Activated CD4-positive, alpha-beta T cell treated with anti-CD3 and anti-CD28 coated beads for 36 hours (primary cell): ENCODE measurements at places on chromosomes 6 and 20. TPM values are rescaled to one million over a fixed set of nuclear protein-coding genes. Genes with fewer than 3 reads are reported as not detected.
A peak's percentile ranks its signal among the peaks of the same experiment; 100 is the strongest.

The CLDN20 gene
- total RNA-seq, result not detected

The DZANK1 gene
- 2.0 TPM for total RNA-seq

The CD40 gene
- 4.0 TPM for total RNA-seq

The TFAP2A gene
- total RNA-seq, result 0.26 TPM

GRCh38 chr6:3390698-3391097 is 66.2 kb downstream of the SLC22A23 start:
- no peak for DNase-seq

DNA sequence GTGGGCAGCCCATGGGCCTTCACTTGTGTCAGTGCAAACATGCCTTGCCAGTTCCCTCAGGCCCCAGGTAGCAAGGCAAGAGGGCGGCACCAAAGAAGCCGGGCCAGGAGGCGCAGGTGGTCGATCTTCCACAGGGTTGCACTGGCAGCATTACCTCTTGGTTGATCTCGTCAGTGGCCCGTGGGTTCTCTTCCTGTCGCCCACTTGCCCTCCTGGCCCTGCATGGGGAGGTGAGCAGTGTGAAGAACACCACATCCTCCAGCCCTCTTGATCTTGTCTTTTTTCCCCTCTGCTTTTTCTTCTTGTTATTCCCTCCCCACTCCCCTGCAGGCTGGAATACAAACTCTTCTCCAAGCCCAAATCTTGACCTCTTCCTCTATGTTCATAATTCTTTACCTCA is 3.0 kb upstream of the CST11 start:
- no peak for DNase-seq

DNA sequence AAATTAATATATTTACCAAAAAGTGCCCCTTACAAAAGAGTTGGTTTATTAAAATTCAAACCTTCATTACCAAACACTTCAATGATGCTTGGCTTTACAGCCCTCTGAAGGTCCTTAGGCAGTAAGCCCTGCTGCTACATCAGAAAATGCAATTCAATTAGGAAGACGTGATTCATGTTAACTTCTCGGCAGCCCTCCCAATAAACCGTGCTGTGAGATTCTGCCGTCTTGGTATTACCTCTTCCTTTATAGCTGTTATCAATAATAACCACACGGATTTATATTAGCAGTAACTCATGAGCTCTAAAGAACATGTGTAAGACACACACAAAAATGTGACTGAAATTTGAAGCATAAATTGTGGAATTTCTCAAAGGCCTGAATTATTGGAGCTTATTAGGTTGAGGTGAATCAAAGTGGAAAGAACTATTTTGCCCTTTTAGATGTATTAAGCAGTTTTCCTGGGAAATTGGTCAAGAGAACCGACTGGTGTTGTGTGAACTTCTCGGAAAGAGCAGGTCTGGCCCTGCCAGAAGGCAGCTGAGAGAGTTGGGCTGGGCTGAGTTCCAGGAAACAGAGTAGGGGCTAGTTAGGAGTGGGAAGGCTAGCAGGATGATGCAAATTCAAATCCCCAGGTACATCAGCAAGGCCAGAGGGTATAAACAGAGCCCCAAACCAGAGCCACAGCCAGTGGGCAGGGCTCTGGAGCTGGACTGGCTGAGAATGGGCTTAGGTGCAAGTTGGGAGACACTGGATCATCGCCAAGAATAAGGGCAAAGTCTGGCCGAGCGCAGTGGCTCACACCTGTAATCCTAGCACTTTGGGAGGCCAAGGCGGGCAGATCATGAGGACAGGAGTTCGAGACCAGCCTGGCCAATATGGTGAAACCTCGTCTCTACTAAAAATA is 33.1 kb downstream of the FGD2 start:
- no peak for DNase-seq

DNA sequence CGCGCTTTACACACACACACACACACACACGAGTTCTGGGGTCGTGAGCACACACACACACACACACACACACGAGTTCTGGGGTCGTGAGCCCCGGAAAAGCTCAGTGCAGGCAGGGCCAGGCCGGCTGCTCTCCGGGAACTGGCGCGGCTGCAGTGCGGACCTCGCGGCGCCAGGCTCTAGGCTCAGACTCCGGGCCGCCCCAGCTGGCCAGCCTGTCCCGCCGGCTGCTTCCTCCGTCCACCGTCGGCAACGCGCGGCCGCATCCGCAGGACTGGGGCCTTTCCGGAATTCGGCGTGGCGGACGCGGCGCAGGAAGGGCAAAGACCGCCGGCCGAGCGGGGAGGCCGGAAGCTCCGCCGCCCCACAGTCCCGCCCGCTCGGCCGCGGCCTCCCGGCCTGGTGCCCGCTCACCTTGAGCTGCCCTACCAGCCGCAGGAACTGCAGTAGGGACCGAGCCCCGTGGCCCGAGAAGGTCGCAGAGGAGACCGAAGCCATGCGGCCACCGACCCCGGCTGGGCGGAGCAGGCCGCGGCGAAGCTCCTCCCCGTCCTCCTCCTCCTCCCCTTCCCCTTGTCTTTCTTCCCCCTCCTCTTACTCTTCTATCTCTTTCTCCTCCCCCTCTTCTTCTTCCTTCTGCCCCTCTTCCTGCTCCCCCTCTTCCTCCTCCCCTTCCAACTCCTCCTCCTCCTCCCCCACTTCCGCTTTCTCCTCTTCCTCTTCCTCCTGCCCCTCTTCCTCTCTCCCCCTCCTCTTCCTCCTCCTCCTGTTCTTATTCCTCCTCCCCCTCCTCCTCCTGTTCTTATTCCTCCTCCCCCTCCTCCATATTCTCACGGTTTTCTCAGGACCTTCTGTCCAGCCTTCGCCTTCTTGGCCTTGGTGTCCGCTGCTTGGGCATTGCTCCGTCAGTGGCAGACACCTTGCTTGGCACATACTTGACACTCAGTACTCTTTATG is at the start of gene HDDC2:
TSS of gene HDDC2 (minus strand) at position 533 of the 957 bp plus-strand sequence. CDS start at position 498, 35 bp downstream.
- peak; percentile 64 for DNase-seq

DNA sequence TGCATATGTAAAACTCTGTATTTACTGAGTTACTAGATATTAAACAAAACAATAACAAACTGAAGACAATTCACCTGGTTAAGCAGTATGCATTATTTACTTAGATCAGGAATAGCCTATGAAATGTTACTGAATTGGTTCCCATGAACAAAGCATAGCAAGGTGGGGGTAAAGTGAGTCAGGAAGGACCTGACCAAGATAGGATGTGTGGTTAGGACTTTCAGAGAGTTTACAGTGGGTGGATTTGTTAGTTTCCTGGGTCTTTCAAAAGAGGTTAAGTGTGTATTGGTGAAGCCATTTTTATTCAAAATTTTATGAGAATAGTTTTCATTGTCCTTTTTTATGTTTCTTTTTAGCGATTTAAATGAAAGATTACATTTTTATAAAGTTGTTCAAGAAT is 32.9 kb downstream of the TBPL1 start:
- DNase-seq, result no peak

- DNase-seq, result no peak
Observed at GRCh38 chr20:32891926-32892660, 33.4 kb downstream of the EFCAB8 start.

The ASXL1 gene
- 141 TPM for total RNA-seq

DNA sequence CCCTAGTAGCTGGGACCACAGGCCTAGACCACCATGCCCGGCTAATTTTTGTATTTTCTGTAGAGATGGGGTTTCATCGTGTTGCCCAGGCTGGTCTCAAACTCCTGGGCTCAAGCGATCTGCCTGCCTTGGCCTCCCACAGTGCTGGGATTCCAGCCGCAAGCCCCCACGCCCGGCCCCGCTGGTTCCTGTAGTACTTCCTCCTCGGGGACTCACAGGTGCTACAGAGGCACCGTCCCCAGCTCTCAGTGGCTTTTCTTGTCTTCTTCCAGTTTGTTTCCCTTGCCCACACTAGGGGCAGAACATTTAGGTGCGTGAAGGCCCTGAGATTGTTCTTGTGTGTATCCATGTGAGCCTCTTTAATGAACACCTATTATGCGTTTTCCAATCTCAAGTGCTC is 773 bp upstream of the ZBP1 start:
- peak; percentile 42 for DNase-seq

GRCh38 chr6:14055541-14055940 is 62.0 kb upstream of the CD83 start:
- DNase-seq, result no peak

The LPIN3 gene
- total RNA-seq, result 4.0 TPM

The TTLL9 gene
- total RNA-seq, result not detected

DNA sequence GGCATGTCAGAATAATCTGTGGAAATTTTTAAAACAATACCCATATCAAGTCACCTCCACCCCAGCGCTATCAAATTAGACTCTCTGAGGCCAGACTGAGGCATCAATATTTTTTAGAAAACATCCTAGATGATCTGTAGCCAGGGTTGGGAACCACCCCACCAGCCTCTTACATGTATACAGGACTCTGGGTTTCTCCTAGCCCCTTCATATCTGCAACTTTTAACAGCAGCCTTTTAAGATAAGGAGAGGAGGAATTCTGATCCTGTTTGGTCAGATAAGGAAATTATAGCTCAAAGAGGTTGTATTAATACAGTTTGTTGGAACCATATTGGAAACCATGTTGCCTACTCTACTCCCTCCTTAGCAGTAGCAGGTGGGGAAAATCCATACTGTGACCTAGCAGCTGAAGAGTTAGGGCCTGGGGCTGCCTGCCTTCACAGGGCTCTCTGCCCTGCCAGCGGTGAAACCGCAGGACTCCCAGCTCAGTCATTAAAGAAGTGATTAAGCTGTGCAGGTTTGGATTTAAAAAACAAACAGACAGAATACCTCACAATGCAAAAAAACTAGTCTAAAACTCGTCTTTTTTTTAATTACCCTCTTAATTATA is 30.0 kb downstream of the BRPF3 start:
- no peak for DNase-seq

DNA sequence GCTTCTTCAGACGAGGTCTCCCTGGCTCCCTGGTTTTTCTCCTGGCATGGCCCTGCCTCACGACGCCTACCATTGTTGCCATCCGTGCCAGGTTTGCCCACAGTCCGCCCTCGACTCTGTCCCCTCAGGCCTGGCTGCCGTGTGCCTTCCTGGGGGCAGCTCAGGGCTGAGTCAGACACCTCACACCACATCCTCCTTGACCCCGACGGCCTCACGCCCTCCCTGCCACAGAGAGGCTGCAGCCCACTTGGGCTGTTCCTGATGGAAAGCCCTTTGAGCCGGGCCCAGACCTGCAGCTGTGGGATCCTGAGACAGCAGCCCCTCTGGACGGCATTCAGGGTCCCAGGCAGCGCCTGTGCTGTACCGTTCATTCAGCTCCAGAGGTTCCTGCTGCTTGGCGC is 108.3 kb downstream of the PSMB1 start:
- no peak for DNase-seq

The PNLDC1 gene
- 0.11 TPM for total RNA-seq

- DNase-seq, result no peak
Observed at GRCh38 chr20:7924692-7925091, 15.6 kb downstream of the HAO1 start.

The SFTA2 gene
- total RNA-seq, result not detected

DNA sequence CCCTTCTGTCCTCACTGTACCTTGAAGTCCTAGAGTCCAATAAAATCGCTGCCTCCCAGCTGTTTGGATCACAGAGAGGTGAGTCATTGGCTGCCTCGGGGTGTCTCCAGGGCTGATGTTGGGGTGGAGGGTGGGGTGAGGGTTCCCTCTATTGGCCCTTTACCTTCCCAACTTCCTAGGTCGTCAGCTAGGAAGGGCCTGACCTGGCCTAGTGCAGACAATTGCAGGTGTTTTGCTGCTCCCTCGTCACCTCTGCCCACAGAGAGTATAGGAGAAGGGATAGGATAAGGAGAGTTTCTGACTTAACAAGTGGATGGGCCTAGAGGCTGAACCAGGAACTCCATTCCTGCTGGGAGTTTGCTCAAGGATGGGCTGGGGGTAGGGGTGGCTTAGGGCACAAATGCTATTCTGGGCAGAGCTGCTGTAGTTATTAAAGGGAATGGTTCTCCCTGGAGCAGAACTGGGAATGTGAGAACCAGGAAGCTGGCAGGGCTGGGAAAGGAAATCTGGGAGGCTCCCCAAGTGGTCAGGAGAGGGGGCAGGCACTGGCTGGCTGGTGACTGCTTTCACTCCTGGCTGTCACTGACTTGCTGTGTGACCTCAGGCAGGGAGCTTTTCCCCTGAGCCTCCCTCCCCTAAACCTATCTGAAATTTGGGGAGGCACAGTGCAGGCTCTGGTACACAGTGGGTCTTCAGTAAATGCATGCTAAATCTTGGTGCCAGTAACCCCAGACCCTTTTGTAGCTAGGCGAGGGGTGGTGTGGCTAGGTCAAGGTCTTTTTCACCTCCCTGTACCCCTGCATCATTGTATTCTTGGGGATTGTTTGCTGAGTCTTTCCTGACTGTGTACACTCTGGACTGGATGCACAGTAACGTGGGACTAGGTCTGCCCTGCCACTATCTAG is 1.5 kb downstream of the TP53INP2 start:
- peak; percentile 52 for DNase-seq

DNA sequence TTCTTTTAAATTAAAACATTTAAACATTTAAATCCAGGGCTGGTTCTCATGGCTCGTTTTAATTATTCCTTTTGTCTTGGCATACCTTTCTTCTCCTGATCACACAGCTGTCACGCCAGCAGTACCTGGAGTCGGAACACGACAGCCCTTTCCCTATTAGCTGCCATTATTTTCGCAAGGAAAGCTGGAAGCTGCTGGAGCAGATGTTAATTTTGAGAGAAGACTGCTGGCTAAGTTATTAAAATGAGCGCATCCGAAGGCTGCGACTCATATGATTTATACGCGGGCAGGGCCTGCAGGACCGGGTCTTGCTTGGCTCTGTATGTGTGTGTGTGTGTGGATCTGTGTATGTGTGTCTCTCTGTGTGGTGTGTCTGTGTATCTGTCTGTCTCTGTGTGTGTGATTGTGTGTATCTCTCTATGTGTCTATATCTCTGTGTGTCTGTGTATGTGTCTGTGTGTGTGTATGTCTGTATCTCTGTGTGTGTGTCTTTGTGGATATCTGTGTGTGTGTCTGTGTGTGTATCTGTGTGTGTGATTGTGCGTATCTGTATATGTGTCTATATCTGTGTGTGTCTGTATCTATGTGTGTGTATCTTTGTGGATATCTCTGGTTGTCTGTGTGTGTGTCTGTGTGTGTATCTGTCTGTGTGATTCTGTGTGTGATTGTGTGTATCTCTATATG is 191.5 kb downstream of the CDH4 start:
- DNase-seq, result no peak

DNA sequence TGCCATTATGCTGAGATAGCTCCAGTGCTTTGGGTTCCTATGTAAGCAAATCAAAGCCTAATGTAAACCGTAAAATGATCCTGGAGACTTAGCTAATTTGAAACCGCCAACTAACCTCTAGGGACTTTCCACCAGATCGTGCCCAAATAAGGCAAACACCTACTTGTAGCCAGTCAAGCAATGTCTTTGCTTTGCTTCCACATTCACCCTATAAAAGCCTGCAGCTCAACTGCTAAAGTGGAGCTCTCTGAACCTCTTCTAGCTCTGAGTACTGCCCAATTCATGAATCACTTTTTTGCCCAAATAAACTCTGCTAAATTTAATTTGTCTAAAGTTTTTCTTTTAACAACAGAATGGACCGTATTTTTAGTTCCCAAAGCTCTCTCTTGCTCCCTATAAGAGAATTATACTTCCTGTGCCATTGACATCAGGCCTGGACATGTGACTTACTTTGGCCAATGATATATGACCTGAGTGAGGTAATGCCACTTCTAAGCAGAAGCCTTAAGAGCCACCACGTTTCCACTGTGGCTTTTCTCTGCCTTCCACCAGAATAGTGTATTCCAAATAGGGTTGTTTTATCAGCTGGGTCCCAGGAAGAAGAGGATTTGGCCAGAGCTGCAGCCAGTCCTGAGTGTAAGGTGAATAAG is 34.8 kb upstream of the PSMF1 start:
- no peak for DNase-seq

The OR2J3 gene
- total RNA-seq, result not detected
